ENCODE measurements at places on chromosomes 4 and X. TPM values are rescaled to one million over a fixed set of nuclear protein-coding genes. Genes with fewer than 3 reads are reported as not detected.

GRCh38 chr4:150518559-150518958 is 63.4 kb upstream of the MAB21L2 start:
- DNase-seq = no peak

Gene MAML3
- total RNA-seq = 11.1 TPM

DNA sequence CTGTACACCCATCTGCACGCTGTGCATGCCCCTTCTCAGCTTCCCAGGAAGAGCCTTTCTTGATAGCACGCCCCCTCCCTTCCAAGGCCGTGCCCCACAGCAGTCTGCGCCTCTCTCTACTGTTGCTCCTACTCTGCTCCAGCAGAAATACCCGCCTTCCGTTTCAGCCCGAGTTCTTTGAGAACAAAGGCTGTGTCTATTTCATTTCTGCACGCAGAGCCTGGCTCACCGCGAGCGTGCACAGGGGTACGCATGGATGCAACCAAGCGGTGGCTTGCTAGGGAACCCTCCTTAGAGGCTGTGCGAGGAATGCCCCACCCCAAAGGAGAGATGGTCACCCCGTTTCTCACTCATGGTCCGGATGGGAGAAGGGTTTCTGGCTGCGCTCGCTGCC is 485 bp downstream of the AADAT start:
- no peak for DNase-seq

Gene SMIM10
- 4.5 TPM for total RNA-seq

GRCh38 chr4:151472711-151473110 is 63.7 kb downstream of the FHIP1A start:
- no peak for DNase-seq

DNA sequence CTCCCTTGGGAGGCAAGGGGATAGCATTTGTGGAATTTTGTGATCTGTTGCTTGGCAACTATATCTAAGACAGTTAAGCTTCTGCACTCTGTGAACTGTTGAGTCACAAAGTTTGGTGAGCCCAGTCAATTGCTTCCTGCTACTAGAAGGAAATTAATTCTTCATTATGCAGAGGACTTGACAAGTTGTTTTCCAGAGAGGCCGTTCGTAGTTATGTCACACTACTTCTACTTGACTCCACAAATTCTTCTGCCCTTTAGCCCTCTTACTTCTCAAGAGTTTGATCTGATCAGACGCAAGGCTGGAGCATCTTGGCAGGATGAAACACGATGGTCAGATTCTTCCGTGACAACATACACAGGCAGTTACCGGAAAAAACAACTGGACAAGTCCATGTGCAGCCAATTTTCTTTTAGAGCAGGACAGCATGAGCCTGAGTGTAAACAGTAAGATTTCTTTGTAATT is at the start of gene C4orf51:
TSS of gene C4orf51 (plus strand) at position 156 of the 465 bp plus-strand sequence. CDS start at position 214, 58 bp downstream.
- no peak for DNase-seq

All from breast epithelium (tissue), 4 donors.